Esophagus squamous epithelium (tissue), 5 donors: ENCODE measurements at places on chromosomes 6 and 20. TPM values are rescaled to one million over a fixed set of nuclear protein-coding genes. Genes with fewer than 3 reads are reported as not detected.

DNA sequence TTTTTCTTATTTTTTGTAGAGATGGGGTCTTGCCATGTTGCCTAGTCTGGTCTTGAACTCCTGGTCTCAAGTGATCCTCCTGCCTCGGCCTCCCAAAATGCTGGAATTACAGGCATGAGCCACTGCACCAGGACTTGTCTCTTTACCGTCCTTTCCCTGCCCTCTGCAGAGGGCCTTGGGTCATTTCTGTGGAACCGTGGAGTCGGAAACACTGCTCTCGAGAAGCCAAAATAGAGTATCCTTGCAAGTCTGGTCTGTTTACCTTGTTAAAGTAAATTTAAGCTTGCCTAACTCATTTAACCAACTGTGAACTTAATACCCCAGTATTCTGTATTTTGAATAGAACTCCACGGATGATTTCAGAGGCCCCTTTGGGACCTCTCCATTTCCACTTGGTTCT lies 51.4 kb downstream of the KDM1B start:
- no peak for DNase-seq

GRCh38 chr6:27617700-27618689 lies 145.1 kb upstream of the ZNF184 start:
- DNase-seq = no peak

GRCh38 chr20:17499041-17499440 lies 32.1 kb downstream of the BFSP1 start:
- no peak for DNase-seq

DNA sequence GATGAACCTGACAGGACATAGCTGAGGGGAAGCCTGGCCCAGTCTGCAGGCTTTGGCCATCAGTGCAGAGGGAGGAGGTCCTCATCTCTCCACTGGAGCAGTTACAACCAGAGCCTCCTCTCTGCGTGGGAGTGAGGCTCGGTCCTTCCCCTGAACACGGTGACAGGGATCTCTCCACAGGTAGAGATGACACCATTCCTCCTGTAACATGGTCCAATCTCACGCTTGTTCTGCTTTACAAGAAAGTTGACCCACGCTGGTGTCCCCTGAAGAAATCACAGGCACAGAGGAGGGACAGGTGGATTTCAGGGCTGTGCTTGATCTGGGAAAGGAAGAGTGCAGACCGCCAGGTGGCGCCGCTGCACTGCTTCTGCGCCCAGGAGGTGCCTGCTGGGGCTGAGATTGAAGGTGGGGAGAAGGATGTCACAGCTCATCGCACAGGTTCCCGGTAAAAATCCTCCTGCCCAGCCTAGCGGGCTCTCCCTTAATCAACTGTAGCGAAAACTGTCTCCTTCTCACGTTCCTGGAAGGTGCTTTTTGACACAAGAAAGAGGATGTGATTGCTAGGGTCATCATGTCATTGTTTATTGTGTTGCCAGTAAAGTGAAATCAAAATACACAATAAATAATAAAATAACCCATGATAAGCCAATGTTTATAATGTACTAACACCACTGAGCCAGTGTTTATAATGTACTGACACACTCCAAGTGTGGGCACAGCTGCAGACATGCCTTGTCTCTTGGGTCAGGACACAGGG lies 20.4 kb downstream of the HLA-G start:
- DNase-seq = no peak

GRCh38 chr6:53811746-53812145 lies 16.9 kb downstream of the LRRC1 start:
- no peak for DNase-seq

GRCh38 chr6:165846123-165846966 lies 183.3 kb upstream of the PDE10A start:
- no peak for DNase-seq

DNA sequence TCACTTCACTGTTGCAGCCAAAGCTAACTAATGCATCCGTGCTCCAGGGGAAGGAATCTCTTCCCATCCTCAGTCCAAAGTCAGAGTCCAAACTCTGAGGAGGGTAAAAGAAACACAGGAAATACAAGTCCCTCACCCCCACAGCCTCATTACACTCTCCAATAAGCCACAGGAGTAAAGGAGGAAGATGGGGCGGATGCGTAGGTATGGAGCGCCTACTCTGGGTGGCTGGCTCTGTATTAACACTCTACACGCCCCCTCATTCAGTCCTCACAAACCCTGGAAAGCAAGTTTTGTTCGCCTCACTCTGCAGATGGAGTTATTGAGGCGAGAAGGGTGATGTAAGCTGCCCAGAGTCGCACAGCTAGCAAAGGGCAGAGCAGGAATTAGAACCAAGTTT lies 242.9 kb downstream of the NRN1 start:
- DNase-seq = no peak

DNA sequence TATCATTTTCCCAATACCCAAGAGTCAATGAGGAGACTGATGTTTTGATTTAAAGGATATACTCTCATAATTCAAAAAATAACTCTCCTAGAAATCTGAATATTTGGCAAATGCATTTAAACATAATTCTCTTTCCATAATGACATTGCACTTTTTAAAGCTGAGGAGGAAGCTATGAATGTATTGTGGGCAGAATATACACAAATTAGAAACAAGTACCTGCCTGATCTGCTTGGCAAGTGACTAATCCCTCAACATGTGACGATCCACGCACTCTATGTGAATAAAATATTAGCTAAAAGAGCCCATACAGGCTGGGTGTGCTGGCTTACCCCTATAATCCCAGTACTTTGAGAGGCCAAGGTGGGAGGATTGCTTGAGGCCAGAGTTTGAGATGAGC lies 88.3 kb upstream of the CCDC28A start:
- DNase-seq = no peak

GRCh38 chr20:50054626-50055511 lies 58.1 kb downstream of the UBE2V1 start:
- no peak for DNase-seq

GRCh38 chr20:22353586-22353985 lies 230.8 kb downstream of the FOXA2 start:
- no peak for DNase-seq

DNA sequence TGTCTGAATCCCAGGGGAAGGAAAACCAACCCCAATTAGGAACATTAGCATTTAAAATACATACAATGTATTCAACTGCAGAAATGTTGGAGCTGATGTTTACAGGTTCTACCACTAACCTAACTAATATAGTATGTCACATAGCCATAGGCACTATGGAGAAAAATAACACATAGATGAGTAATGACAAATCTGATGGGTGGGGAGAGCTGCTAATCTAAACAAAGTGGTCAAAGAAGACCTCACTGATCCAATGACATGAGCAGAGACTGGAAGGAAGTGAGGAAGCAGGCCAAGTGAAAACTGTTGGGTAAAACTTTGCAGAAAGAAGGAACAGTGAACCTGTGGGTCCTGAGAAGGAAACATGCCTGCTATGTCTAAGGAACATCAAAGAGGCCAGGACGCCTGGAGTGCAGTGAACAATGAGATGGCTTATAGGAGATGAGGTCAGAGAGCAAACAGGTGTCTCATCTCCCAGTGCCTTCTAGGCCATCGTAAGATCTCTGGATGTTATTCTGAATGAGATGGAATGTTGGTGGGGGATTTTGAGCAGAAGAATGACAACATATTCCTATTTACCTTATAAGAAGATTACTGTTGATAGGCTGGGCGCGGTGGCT lies 135.7 kb downstream of the ALDH8A1 start:
- no peak for DNase-seq

DNA sequence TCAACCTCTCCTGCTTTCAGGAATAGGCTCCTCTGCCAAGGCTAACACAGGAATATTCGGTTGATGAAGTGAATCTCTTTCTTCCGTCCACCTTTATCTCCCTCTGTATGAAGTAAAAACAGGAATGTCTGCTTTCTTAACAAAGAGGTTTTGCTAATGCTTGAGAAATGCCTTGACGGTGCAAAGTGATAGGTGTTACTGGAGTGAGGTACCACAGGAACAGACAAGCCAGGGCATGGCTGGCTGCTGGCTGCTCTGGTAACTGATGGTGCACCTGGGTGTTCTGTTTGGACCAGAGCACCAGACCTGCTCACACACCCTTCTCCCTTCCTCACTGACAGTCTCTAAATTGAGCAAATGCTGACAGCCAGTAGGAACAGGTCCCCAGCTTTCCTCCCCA lies 174.0 kb upstream of the FBXL4 start:
- DNase-seq = no peak

GRCh38 chr6:78614961-78615360 lies 252.4 kb upstream of the IRAK1BP1 start:
- no peak for DNase-seq

GRCh38 chr20:44234566-44235317 lies 12.4 kb upstream of the GDAP1L1 start:
- DNase-seq = no peak

DNA sequence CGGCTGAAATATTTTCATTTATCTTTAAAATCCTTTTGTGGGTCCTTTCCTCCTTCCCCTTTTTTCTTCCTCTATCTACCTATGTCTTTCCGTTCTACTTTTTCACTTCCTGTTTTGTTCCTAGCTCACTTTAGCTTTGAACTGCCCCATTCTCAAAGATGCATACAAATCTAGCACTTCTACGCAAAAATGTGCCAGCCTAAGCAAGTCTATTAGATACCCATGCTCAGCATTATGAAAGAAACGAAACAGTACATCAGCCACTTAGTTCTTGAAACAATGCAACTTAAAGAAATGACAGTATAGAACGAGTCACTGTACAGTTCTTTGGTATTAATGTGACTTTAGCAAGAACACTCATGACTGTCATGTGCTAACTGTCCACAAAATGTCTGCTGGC lies 47.3 kb upstream of the MARCKS start:
- no peak for DNase-seq

DNA sequence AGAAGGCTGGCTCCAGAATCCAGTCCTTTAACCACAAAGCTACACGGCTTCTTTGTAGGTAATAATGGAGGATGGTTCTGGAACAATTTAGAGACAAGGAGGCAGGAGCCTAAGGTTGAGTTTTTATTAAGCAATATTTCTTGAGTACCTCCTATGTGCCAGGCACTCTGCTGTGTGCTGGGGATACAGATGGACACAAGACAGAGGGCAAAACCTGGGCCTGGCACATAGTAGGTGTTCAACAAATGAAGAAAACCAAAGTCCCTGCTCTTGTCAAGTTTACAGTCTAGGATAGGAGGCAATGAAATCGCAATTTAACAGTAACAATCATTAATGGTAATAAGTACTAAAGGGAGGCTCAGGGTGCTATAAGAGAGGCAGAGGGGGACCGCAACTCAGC lies 17.4 kb downstream of the CCM2L start:
- no peak for DNase-seq

DNA sequence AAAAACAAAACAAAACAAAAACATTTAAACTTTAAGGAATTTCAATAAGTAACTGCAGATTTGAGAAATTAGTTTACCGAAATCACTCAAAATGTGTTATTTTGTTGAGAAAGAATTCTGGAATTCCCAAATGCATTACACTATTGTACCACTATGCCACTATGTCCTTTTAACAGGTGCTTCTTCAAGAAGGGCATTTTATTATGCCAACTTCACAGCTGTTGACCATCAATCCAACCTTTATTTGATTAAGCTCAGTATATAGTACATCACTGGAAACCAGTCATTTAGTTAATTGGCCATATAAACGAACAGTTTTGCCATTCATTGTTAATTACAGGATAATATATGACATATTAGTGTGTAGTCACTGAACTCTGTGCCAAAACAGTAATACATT lies 221.7 kb downstream of the ARHGAP18 start:
- DNase-seq = no peak

GRCh38 chr6:123214433-123214832 lies 218.4 kb downstream of the CLVS2 start:
- no peak for DNase-seq

- no peak for DNase-seq
Measured at GRCh38 chr6:74671558-74672025, 534.3 kb downstream of the COL12A1 start.

DNA sequence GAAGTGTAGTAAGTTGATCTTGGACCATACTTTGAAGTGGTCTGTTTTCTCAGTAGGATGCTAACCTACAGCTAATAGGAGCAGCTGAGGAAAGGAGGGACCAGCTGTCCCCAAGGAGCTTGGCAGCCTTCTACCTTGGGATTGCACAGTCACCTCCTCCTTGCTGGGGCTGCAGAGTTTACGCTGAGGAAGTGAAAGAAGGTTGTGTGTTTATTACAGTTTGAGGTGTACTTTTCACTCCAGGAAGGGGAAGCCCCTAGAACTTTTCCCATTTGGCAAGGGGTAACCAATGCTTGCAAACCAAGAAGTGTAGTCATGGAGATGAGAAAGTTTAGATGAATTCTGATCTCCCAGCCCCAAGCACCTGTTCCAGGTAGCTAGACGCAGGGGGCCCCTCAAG lies 58.8 kb downstream of the BMP6 start:
- DNase-seq = no peak

GRCh38 chr20:64223526-64224067 lies 32.0 kb upstream of the PCMTD2 start:
- no peak for DNase-seq

DNA sequence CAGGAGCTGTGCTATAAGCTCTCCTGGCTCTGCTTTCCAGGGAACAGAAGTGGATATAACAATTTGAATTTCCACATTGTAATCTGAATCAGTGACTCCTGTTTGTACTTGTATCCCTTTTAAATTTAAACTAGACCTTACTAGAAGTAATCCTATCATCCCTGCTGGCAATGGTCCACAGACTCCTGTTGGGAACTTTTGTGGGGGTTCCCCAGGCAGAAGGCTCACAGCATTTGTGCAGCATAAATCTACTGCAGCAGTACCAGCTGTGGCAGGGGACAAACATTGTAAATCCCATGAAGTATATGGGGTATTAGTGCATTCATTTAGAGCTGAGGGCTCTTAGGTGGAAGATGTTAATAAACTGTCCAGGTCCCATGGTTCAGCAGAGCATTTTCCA lies 12.0 kb upstream of the PDCD2 start:
- DNase-seq = no peak

DNA sequence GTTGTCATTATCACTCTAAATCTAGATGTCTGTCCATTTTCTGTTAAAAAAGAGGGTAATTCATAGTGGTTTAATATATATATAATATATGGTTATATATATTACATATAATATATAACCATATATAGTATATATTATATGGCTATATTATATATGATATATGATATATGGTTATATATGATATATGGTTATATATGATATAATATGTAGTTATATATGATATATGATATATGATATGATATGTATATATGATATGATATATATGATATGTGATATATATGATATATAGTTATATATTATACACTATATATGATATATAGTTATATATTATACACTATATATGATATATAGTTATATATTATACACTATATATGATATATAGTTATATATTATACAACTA lies 8.6 kb downstream of the OR2A4 start:
- DNase-seq = no peak

EDN3 gene
- total RNA-seq = 65.2 TPM

CCN5 gene
- 39.5 TPM for total RNA-seq

CLDN20 gene
- 0.19 TPM for total RNA-seq

TSBP1 gene
- total RNA-seq = not detected

AURKA gene
- total RNA-seq = 17.1 TPM

KDM1B gene
- 21.3 TPM for total RNA-seq

MAPK13 gene
- total RNA-seq = 92.4 TPM

PI16 gene
- 1.9 TPM for total RNA-seq

FHL5 gene
- 15.2 TPM for total RNA-seq

GID8 gene
- total RNA-seq = 41.0 TPM

HECA gene
- 40.2 TPM for total RNA-seq

PRRT1 gene
- total RNA-seq = 0.87 TPM

TSPO2 gene
- not detected for total RNA-seq

LGSN gene
- not detected for total RNA-seq

ANKRD66 gene
- total RNA-seq = not detected

PRKN gene
- 5.5 TPM for total RNA-seq

KCNG1 gene
- total RNA-seq = 2.2 TPM

KCNK15 gene
- total RNA-seq = 0.13 TPM

CASS4 gene
- total RNA-seq = 0.53 TPM
